ENCODE measurements at places on chromosomes 3 and 15. TPM values are rescaled to one million over a fixed set of nuclear protein-coding genes. Genes with fewer than 3 reads are reported as not detected.

- no peak for DNase-seq
Observed at GRCh38 chr3:146404436-146404835, 64.9 kb downstream of the PLSCR2 start.

DNA sequence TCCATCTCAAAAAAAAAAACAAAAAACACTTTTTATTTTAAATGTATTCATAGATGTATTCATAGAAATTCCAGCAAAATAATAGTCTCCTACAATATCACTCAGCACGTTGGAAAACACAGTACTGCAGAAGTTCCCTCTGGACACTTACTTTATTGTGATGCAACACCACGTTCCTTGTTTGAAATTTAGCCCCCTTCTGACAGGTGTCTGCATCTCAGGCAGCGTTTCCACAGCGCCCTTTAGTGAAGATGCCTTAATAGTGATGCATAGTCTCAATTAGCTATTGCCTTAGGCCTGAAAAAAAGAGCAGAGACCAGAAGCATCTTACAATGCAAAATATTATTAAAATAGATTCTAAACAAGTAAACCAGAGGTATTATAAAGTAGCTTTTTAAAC is 20.3 kb downstream of the IL12A start:
- no peak for DNase-seq

DNA sequence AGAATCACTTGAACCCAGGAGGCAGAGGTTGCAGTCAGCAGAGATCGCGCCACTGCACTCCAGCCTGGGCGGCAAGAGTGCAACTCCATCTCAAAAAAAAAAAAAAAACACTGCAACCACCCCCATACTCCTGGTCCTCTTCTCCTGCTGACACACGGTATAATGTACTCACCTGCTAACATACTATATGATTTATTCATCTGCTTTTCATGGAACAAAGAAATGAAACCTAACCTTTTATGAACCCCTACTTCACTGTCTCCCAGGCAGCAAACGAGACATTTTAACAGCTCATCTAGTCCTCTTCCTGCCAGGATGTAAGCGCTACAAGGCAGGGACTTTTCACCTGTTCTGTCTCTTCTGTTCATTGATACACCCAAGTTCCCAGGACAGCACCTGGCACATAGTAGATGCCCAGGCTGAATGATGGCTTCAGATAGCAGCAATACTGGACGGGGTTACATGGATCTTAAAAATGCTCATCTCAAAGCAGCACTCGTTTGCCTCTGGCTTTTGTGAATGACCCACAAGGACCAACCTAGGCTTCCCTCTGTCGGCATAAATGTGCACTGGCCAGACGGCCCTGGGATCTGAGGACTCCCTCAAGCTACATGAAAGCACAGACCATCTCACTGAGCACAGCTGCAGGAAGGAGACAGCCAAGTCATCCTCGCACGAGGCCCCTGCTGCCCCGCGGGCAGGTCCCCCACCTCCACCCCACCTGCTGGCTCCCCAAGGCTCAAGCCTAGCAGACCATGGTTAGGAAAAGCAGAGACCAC is 20.3 kb downstream of the XXYLT1 start:
- no peak for DNase-seq

- no peak for DNase-seq
Observed at GRCh38 chr15:79009379-79009778, 64.5 kb upstream of the CTSH start.

DNA sequence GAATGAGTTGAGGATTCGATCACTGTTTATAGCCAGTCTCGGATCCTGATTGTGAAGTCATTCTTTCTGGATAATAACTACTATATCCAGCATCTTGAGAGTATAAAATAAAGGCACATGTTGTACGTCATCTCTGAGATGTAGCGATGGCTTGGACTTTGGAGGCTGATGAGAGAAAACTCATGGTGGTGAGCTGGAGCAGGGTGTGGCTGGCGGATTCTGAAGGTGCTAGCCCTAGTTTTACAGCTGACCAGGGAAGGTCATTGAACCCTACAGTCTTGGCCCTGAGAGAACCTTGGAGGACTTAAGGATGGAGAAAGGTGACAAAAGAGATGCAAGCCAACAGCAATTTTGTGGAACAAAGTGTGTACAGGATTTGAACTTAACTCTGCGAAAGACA is 153.8 kb downstream of the IGF1R start:
- no peak for DNase-seq

The CAPN3 gene
- 2.4 TPM for total RNA-seq

The MYZAP gene
- total RNA-seq = 2.5 TPM

DNA sequence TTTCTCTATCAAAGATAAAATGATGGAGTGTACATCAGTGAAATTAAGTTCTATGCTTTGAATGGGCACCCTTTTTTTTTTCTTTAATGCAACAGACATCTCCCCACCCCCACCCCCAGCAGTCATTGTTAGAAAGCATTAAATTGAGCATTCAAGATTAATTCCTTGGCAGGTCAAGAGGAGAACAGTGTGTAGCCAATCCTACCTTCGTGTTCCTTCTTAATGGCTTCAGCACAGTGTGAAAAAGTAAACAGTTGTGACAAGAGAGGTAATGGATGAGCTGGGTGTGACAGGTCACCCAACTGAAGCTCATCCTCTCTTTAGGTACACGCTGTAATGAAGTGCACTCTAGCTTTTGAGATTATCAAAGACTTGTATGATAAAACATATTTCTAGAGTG is 198.5 kb upstream of the RARB start:
- no peak for DNase-seq

The DLG1 gene
- total RNA-seq = 40.4 TPM

DNA sequence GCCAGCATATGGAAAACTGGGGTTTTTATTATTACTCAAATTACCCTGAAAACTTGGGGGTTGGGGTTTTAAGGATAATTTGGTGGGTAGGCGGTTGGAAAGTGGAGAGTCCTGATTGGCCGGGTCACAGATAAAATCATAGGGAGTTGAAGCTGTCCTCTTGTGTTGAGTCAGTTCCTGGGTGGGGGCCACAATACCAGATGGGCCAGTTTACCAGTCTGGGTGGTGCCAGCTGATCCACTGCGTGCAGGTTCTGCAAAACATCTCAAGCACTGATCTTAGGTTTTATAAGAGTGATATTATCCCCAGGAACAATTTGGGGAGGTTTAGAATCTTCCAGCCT is 4.9 kb upstream of the ZNF662 start:
- DNase-seq = no peak

DNA sequence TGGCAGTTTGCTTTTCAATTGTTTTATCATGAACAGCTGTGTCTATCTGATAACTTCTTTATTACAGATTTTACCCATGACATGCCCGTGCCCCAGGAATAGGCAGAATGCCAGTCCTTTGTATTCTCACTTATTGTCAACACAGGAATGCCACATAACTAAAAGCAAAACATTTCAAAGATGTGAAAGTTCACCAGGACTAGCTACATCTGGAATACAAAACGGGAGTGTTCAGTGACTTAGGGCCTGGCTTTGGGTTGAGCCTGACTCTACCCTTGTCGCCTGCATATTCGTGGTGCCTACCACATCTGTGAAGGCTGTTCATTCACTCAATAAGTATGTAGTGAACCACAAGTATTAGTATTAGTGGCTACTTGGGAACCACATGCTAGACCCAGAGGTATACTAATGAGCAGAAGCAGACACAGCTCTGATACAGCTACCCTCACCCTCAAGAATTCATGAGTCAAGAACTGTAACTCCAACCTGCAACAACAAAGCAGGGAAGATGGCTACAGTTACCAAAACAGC is 2.9 kb downstream of the TNFSF10 start:
- DNase-seq = no peak

GRCh38 chr3:160842021-160843005 is 86.3 kb downstream of the PPM1L start:
- no peak for DNase-seq

- no peak for DNase-seq
Observed at GRCh38 chr3:17518189-17519059, 224.0 kb downstream of the TBC1D5 start.

The DLL4 gene
- 5.2 TPM for total RNA-seq

- DNase-seq = no peak
Observed at GRCh38 chr15:63870487-63871209, 36.9 kb upstream of the HERC1 start.

DNA sequence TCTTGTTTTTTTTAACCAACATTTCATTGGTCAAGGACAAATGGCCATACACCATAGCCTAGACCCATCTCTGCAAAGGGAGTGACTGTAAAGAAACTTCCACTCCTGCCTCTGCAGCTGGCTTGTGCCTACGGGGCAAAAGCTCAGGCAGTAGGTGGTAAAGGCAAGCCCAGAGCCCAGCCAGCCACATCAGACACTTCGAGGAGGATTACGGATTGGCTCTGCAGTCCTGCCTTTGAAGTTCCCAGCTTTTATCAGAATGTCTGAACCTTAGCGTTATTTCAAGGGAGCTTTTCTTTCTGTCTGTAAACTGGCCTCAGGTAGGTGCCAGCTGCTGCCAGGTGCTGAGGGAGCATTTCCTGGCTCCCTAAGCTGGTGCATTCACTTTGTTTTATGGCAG is 15.6 kb downstream of the ZNF710 start:
- DNase-seq = no peak

The FBXL22 gene
- 0.33 TPM for total RNA-seq

The NDUFB5 gene
- 117 TPM for total RNA-seq

GRCh38 chr3:54321520-54321919 is 199.2 kb downstream of the CACNA2D3 start:
- DNase-seq = no peak

DNA sequence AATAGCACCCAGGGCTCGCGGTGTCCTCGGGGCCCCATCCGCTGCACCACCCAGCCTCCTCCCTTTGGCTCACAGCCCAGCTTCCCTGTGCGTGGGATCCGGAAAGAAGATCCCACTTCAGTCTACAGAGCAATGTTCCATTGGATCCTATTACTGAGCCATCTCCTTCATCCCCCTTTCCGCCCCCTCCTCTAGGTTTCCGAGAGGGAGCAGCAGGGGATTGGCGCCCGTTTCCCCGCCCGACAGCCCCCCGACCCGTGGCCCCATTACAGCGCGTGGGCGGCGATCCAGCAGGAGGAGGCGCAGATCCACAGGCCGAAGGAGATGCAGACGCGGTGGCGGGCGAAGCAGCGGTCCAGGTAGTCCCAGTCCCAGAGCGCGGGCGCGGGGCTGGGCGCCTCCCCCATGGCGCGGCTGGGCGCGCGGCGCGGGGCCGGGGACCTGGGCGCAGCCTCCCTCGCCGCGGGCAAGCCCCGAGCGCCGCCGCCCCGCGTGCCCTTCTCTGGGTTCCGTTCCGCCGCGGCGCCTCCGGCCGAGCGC is 340 bp downstream of the TMEM44 start:
- DNase-seq = peak; percentile 4

DNA sequence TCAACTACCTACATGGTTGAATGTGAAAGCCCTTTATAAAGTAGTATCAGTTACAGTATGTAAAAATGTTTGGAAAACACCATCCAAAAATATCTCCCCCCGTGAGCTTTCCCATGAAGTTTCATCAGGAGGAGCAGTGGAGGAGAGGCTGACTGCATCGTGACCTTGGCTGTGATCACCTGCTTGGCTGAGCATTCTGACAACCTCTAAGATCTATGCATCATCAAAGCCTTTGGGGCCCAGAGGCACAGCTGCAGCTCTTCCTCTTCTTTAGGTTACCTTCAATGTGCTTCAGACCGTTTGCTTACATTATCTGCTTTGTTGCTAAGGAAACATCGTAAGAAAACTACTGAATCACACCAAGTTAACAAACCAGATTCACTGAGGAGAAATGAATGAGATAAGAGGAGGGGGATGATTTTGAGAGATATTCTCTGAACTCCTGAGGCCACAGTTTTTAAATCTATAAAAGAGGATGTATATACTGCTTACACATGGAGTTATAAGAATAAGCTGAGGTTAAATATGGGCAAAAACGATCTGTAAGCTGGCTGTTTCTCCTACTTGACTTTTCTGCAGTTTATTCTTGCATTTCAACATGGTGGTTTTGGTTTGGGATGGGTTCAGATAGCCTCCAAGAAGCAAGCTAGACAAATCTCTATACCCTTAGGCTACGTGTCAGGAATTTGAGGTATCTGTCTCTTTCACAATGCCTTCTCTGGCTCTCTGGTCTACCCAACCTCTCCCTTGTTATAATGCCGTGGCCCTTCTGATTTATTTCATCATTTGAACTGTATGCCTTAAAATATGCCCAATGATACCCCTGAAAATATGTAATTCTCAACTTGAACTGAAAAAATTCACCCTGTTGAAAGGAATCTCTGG is 4.0 kb downstream of the GCSAM start:
- DNase-seq = peak; percentile 75

DNA sequence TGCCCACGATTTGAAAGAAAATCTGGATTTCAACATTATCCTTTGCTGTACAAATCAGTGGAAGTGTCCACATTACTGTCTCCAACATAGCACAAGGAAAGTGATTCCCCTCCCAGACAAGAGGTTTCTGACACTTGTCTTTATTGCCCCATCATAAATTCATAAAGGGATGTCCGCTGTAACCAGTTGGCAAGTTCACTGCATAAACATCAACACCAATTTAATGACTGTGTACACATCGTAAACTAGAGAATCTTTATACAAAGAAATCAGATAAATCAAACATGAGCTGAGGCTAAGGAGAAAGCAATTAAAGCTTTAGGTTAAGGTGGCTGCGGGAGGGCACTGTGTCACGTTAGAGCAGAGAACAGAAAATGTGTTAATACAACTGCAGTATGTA is 129.8 kb downstream of the MEIS2 start:
- no peak for DNase-seq

DNA sequence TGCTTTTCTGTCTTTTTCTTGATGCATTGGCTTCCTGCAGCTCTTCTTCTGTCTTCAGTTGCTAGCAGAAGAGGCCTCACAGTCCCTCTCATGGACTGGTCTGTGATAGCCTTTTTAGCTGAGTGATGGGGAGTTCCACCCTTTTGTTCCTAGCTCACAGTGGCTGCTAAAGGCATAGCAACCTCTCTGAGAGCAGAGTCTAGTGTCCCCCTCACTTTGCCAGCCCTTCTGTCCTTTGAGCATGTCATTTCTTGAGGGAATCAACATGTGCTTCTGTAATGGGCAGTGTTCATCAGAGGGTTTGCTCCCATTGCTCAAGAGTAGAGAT is 44.4 kb downstream of the GAP43 start:
- no peak for DNase-seq

The CPA3 gene
- 6.3 TPM for total RNA-seq

DNA sequence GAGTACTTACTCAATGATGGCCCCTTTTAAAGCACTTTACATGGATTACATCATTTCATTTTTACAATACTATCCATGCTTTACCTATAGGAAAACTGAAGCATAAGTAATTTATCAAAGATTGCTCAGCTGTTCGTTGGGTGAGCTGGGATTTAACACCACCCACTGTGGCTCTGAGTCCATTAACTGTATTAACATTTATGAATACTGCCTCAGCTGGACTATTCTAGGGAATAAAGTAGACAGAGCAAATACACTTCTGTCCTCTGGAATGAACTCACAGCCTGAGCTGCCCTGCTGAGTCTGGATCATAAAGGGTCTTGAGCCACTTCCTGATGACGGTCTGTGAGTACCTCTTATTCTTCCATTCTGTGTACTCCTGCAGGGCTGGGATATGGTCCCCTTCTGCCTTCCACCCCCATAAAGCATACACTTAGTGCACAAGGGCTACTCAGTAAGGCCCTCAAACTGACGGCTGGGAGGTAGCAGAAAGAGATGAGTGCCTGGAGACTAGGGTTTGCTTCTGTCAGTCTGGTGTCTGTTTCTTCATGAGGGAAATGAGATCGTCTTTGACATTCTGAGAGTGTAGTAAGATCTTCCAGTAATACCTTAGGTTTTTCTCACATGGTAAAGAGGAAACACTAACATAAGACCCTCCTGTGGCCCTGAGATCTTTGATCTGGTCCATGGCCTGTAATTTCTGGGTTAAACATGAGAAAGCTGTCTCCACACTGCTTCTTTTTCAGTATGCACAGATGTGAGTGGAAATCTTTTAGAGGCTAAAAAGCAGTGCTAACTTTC is 12.6 kb upstream of the ST6GAL1 start:
- DNase-seq = no peak

- DNase-seq = no peak
Observed at GRCh38 chr15:32682569-32682968, 35.2 kb upstream of the GREM1 start.
